ENCODE measurements at places on chromosomes 7 and 10. TPM values are rescaled to one million over a fixed set of nuclear protein-coding genes. Genes with fewer than 3 reads are reported as not detected.

The PKD2L1 gene
- total RNA-seq: not detected

The SHTN1 gene
- 0.29 TPM for total RNA-seq

The CPN1 gene
- not detected for total RNA-seq

The SEMA3A gene
- 0.75 TPM for total RNA-seq

The TUBAL3 gene
- not detected for total RNA-seq

The GIMAP2 gene
- 44.1 TPM for total RNA-seq

The SUFU gene
- total RNA-seq: 10.0 TPM

The PPP1R9A gene
- total RNA-seq: not detected

The SEMA3E gene
- total RNA-seq: not detected

DNA sequence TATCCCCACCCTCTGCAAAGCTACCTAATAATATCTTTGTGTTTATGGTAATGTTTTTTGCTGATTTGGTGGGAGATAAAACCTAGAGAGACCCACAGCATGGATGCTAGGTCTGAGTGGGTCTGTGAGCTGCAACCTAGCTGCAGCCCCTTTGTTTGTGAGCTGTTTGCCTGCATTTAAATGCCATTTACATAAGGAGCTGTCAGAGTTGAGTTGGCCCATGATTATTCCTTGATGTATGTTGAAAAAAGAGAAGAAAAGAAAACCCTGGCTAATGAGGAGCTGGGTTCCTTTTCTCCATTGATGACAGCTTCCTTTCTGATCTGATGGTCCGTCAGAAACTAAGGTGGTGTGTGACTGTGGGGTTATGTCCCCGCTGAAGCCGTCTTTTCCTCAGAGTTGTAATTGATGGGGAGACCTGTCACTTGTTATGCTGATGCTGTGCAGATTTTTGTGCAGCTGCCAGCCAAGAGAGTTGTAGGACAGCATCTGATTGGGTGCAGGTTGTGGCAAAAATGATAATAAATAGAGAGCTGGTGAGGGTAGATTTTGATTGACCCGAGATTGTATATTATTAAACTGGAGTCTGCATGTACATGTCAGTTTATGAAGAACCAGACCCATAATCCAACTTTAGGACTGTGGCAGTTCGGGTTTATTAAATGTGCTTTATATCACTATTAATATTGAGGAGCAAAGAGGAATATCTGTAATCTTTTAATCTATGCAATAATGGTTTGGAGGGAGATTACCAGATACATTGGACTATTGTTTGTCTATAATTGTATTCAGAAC lies 219.8 kb downstream of the AUTS2 start:
- H3K36me3 ChIP-seq: no peaks in the 10 kb centered on the region
- no peak for DNase-seq
- H3K27ac ChIP-seq: no peak overlapping the region
- no peaks in the 10 kb centered on the region for H3K27me3 ChIP-seq
- H3K4me3 ChIP-seq: no peak overlapping the region

GRCh38 chr10:92124020-92124419 lies 166.9 kb downstream of the CPEB3 start:
- H3K4me1 ChIP-seq: no peaks in the 10 kb centered on the region
- no peaks in the 10 kb centered on the region for H3K36me3 ChIP-seq
- no peak overlapping the region for H3K27ac ChIP-seq
- no peaks in the 10 kb centered on the region for H3K27me3 ChIP-seq
- DNase-seq: no peak
- H3K4me3 ChIP-seq: no peak overlapping the region

- H3K4me3 ChIP-seq: no peak overlapping the region
- H3K36me3 ChIP-seq: no peaks in the 10 kb centered on the region
- no peak overlapping the region for H3K27ac ChIP-seq
- no peaks in the 10 kb centered on the region for H3K4me1 ChIP-seq
These were observed 10.2 kb upstream of the UTF1 start for GRCh38 chr10:133219782-133220181.

- H3K27ac ChIP-seq: no peak overlapping the region
- H3K27me3 ChIP-seq: no peaks in the 10 kb centered on the region
- no peak for DNase-seq
- H3K36me3 ChIP-seq: peaks cover 9% of the 10 kb centered on the region
- no peaks in the 10 kb centered on the region for H3K4me1 ChIP-seq
- no peak overlapping the region for H3K4me3 ChIP-seq
These were observed 239.0 kb upstream of the IMMP2L start for GRCh38 chr7:111801277-111801676.

GRCh38 chr10:16717622-16718395 lies 99.4 kb downstream of the RSU1 start:
- no peaks in the 10 kb centered on the region for H3K4me1 ChIP-seq
- no peak overlapping the region for H3K4me3 ChIP-seq
- H3K27ac ChIP-seq: no peak overlapping the region
- DNase-seq: no peak
- peaks cover 68% of the 10 kb centered on the region for H3K36me3 ChIP-seq
- no peaks in the 10 kb centered on the region for H3K27me3 ChIP-seq

- H3K36me3 ChIP-seq: peaks cover 23% of the 10 kb centered on the region
- H3K4me1 ChIP-seq: peaks cover 21% of the 10 kb centered on the region
- H3K27ac ChIP-seq: peak overlapping the region; percentile 40
- peak overlapping the region; percentile 33 for H3K4me3 ChIP-seq
- DNase-seq: peak; percentile 91
These were observed 56.3 kb downstream of the CACUL1 start for GRCh38 chr10:118698421-118698820.

GRCh38 chr10:122669045-122669444 lies 30.6 kb downstream of the C10orf120 start:
- H3K27ac ChIP-seq: no peak overlapping the region
- H3K4me3 ChIP-seq: no peak overlapping the region
- DNase-seq: no peak

- H3K4me3 ChIP-seq: no peak overlapping the region
- no peaks in the 10 kb centered on the region for H3K4me1 ChIP-seq
- no peak overlapping the region for H3K27ac ChIP-seq
These were observed 17.8 kb downstream of the YKT6 start for GRCh38 chr7:44218418-44219201.

GRCh38 chr10:78266741-78267469 lies 233.2 kb downstream of the RPS24 start:
- H3K27me3 ChIP-seq: no peaks in the 10 kb centered on the region
- H3K27ac ChIP-seq: no peak overlapping the region
- H3K36me3 ChIP-seq: no peaks in the 10 kb centered on the region
- no peaks in the 10 kb centered on the region for H3K4me1 ChIP-seq

DNA sequence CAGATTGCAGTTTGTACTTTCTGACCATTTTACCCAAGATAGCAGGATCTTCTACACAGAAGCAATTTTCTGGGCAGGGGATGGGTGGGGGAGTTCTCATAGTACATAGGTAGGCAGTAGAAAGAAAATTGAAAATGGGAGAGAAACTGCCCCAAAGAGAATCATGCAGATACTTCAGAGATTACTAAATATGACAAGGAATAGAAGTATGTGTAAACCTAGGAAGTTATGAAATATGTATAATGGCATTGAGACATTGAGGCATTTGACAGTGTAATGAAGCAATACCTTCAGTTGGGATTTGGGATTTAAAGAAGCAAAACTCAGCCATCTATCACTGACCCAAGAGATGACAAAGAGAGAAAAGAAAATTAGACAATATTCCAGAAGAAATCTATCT lies 233.0 kb downstream of the PTN start:
- no peaks in the 10 kb centered on the region for H3K27me3 ChIP-seq
- H3K4me1 ChIP-seq: no peaks in the 10 kb centered on the region
- DNase-seq: no peak
- no peak overlapping the region for H3K27ac ChIP-seq
- no peak overlapping the region for H3K4me3 ChIP-seq

DNA sequence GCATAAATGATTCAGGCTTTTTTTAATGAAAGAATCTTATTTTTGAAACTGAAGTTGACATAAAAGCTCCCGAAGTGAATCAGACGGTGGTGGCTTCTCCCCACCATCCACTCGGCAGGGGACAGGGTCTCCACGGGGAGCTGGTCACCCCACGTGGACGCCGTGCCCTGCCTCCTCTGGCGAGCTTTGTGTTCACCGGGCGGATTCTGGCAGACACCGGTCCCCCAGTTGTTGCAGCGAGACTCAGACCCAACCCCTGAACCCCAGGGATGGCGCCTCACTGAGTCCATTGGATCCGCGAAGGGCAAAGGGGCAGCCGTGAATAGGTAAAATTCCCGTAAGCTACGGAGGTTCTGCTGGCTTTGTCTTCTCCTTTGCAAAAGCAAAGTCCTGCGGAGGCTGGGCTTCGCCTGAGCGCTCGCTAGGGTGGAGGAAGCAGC lies 38.4 kb downstream of the PTPRN2 start:
- no peaks in the 10 kb centered on the region for H3K36me3 ChIP-seq
- DNase-seq: no peak
- no peak overlapping the region for H3K27ac ChIP-seq
- H3K27me3 ChIP-seq: no peaks in the 10 kb centered on the region

DNA sequence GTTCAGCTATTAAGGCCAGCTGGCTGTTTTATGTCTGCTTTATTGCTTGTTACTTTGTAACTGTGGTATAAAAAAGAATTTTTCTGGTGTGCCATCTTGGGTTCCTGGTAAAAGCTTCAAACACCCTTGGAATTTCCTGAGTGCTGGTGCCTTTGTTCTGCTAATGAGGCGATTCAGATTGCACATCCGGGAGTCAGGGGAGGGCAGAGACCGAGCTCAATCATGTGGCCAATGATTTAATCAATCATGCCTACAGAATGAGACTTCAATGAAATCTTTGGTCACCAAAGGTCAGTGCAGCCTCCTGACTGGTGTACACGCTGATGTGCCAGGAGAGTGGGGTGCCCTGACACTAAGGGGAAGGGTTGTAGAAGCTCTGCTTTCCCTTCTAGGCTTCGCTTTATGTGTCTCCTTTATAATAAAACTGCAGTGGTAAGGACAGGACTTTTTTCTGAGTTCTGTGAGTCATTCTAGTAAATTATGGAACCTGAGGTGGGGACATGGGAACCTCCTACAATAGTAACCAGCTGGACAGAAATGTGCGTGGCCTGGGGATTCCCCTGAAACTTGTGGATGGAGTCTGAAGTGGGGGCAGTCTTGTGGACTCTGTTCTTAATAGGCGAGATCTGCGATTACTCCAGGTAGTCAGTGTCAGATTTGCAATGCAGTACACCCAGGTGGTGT lies 69.4 kb upstream of the OGDHL start:
- no peaks in the 10 kb centered on the region for H3K27me3 ChIP-seq
- no peak overlapping the region for H3K4me3 ChIP-seq
- H3K36me3 ChIP-seq: peaks cover 31% of the 10 kb centered on the region
- no peak overlapping the region for H3K27ac ChIP-seq
- no peak for DNase-seq
- no peaks in the 10 kb centered on the region for H3K4me1 ChIP-seq

GRCh38 chr10:10967029-10967428 lies 50.6 kb upstream of the CELF2 start:
- H3K27me3 ChIP-seq: peaks cover 12% of the 10 kb centered on the region
- no peaks in the 10 kb centered on the region for H3K36me3 ChIP-seq
- H3K27ac ChIP-seq: no peak overlapping the region
- no peaks in the 10 kb centered on the region for H3K4me1 ChIP-seq

GRCh38 chr7:74479961-74480829 lies 26.5 kb downstream of the GTF2IRD1 start:
- H3K27me3 ChIP-seq: peaks cover 3% of the 10 kb centered on the region
- DNase-seq: no peak
- H3K27ac ChIP-seq: no peak overlapping the region
- no peaks in the 10 kb centered on the region for H3K4me1 ChIP-seq

DNA sequence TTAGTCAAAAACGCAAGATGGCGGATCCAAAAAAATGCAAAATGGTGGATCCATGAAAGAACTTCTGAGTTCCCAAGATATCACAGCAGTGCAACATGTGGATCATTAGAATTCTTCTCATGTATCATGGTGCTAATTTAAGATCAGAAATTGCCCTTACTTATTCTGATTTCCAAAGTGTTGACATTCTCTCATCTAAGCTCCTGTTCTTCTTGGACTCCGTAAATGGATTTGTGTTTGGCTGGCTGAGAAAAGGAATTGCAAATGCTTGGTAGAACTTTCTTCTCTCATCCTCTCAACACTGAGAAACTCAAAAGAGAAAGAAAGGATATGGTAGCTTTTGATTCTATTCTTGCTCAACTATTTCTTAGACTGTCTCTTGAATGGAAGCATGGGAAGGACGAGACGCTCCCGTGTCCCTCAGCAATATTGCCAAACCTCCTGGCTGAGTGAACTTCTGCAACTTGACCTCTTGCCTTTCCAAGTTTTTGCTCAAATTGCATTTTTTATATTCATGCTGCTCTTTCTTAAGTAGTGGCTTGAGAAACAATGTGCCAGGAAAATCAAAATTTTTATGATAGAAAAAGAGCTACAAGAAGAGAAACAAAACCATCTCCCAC lies 44.7 kb downstream of the FRMD4A start:
- H3K27ac ChIP-seq: no peak overlapping the region
- peaks cover 44% of the 10 kb centered on the region for H3K27me3 ChIP-seq
- H3K36me3 ChIP-seq: peaks cover 2% of the 10 kb centered on the region

DNA sequence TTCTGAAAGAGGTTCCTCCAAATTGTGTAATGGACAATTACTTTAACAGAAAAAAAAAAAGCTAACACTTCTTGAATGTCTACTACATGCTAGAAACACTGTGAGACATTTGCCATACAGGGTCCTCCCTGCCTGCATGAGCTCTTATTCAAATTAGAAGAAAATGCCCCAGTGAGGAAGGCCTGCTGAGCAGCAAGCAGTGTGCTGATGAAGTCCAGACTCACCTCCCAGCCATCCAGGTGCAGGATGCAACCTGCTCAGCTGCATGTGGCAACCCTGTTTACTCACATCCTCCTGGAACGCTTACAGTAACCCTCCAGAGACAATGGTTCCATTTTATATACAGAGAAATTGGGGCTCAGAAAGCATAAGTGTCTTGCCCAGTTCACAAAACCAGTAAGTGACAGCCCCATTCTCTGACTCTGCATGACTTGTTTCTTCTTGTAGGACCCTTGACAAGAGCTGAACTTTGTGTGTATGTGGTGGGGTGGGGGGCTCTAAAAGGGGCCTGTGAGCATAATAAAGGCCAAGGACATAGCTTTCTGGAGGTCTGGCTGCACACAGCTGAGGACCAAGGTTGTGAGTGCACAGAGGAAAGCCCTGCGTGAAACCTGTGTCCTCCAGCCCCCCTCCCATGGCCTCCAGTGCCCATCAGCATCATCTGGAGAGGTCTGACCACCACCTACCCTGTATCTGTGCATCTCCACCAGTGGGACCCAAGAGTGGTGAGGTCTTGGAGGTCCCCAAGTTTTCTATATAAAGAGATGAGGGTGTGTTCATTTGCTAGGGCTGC lies 387.8 kb downstream of the GRID1 start:
- no peak overlapping the region for H3K27ac ChIP-seq
- H3K27me3 ChIP-seq: peaks cover 4% of the 10 kb centered on the region
- H3K36me3 ChIP-seq: no peaks in the 10 kb centered on the region
- DNase-seq: no peak
- H3K4me1 ChIP-seq: no peaks in the 10 kb centered on the region

- H3K27ac ChIP-seq: peak overlapping the region; percentile 76
- peaks cover 2% of the 10 kb centered on the region for H3K4me1 ChIP-seq
- DNase-seq: peak; percentile 68
- H3K27me3 ChIP-seq: peaks cover 3% of the 10 kb centered on the region
- H3K36me3 ChIP-seq: no peaks in the 10 kb centered on the region
These were observed 132.3 kb upstream of the CHST15 start for GRCh38 chr10:124225467-124226270.

- no peak for DNase-seq
- no peak overlapping the region for H3K27ac ChIP-seq
- peaks cover 62% of the 10 kb centered on the region for H3K4me1 ChIP-seq
These were observed 3.7 kb downstream of the GCC1 start for GRCh38 chr7:127581716-127582115.

- H3K4me1 ChIP-seq: no peaks in the 10 kb centered on the region
- H3K27ac ChIP-seq: no peak overlapping the region
- H3K36me3 ChIP-seq: peaks cover 25% of the 10 kb centered on the region
These were observed 297.1 kb upstream of the LRGUK start for GRCh38 chr7:133830081-133830480.

Data from activated CD4-positive, alpha-beta memory T cell treated with anti-CD3 and anti-CD28 coated beads for 36 hours (primary cell).